ENCODE measurements at places on chromosomes 5 and 9.

GRCh38 chr9:137411260-137411644 lies 11.7 kb downstream of the EXD3 start:
- no peak for DNase-seq

DNA sequence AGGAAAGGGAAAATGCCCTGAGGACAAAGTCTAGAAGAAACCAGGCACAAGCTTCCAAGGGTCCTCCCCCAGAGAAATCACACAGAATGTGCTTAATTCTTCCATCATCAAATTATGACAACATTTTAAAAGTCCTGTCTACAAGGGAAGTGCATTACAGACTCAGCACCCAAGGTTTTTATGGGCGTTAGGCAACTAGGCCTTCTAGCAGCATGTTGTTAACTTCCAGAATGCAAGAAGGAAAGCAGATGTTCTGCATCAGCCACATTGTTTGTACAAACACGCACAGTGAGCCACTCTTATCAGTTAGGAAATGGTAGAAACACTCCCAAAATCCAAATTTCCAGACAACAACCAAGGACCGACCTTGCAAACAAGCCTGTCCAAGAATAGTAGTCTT lies 26.5 kb downstream of the SMC5 start:
- DNase-seq: no peak

- DNase-seq: no peak
These were observed 278.6 kb upstream of the RORB start for GRCh38 chr9:74218385-74219063.

DNA sequence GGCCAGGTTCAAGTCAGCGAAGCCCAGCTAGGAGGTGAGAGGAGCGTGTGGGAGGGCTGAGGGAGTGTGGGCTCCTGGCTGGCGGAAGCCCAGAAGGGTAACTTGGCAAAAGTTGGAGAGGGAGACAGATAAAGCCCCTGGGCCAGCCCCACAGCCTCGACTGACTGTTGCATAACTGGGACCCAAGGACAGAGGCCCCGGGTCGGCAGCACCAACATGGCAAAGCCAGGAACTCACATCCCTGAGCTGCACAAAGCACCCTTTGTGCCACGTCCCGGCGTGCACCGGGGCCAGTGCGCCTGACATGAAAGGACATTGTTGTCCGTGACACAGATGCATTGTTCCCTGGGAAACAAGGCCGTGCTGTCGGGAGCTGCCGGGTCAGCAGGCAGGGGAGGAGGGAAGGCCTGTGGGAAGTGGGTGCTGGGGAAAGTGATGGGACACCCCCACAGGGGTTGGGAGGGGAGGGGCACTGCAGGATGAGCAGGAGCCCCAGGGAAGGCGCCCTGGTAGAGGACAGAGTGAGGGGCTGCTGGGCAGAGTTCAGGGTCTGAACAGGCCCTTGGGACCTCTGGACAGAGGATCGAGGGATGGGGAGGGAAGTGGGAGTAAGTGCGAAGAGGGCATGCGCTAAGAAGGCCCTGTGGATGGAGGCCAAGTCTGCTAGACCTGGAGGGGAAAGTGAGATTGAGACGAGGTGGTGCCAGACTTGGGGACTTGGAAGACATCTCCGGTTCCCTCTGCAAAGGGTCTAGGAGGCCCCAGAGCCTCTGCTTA lies 13.0 kb upstream of the DPM2 start:
- no peak for DNase-seq

DNA sequence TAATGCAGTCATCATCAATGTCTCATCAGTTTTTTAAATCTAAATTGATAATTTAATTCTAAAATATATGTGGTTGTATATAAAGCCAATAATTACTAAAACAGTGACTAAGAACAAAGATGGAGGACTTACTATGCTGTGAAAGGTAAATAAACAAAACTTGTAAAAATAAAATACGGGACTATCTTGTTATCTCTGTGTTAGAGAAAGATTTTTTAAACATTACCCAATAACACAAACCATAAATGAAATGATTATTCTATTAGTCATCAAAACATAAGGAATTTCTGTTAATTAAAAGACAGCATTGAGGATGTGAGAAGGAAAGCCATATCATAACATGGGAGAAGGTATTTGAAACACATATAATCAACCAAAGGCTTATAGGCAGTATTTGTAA lies 226.2 kb upstream of the SMC2 start:
- DNase-seq: no peak

GRCh38 chr5:36915653-36916052 lies 39.1 kb downstream of the NIPBL start:
- DNase-seq: no peak

DNA sequence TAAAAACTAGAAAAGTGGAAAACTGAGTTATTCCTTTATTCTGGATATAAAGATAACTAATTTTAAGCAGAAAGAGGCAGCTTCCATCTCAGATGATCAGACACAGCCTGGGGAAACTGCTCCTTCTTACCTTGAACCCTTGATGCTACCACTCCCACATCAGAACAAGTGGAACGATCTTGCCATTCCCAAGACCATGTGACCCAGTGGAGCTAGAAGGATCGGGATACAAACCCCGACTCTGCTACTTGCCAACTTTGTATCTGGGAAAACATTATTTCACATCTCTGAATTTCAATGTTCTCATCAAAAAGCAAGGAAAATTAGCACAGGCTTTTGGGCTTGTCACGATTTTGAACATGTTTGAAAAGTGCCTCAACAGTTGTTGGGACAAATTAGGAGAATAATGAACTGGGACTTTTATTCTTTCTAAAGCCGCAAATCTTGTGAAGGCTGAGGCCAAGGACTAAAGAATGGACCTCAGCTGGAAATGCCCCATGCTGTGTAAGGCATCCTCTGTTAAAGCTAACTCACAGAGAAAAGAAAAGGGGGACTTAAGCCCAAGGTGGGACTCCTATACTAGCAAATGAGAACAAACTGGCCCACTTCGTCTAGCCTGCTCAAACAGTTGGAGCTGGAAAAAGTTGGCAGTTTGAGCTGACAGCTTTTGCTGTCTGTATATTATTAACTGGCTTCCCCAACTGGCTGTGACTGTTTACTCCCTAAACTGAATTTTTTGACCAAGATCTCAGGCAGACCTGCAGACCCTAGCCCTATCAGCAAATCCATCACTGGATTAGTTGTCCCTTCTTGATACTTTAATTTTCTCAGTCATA lies 552.3 kb downstream of the EFNA5 start:
- no peak for DNase-seq

DNA sequence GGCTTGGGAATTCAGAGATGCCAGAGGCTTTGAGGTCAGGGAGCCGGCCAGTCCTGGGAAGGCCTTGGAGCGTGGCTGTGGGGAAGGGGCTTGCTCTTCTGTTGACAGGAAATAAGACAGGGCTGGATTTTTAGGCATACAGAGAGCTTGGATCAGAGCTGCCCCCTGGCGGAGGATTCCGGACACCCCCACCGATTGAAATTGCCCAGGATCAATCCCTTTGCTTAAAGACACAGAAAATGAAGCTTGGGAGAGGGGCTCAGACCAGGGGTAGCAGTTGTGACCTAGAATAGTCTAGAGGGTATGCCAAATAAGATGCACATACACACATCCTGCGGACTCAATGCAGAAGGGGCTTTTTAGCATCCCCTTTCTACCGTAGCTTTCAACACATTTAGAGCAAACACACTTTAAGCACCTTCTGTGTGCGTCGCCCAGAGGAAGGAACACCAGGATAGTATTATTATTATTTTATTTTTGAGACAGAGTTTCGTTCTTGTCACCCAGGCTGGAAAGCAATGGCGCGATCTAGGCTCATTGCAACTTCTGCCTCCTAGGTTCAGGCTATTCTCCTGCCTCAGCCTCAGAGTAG lies 1.7 kb upstream of the NTMT1 start:
- peak; percentile 60 for DNase-seq

Measured in T-helper 1 cell (primary cell).